ENCODE measurements at places on chromosomes 3 and 15.
A peak's percentile ranks its signal among the peaks of the same experiment; 100 is the strongest.

GRCh38 chr3:133540896-133541674 is 32.4 kb upstream of the CDV3 start:
- DNase-seq: no peak

GRCh38 chr3:2097641-2098191 is 950 bp upstream of the CNTN4 start:
- DNase-seq: peak; percentile 30

- no peak for DNase-seq
These were observed 657.7 kb upstream of the CCDC54 start for GRCh38 chr3:106719583-106719982.

DNA sequence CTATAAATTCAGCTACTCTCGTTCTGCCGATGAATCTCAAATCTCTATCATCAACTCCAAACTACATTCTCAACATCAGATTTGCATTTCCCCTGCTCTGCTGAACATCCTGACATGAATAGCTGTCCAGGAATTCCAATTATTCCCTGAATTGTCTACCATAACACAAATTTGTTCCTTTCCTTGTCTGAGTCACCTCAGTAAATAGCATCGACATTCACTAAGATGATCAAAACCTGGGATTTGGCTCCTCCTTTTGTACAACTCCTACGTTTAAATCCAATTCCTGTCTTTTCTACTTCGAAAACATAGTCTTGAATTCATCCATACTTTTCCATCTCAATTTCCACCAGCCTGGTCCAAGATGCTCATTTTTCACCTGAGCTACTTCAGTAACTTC is 107.0 kb downstream of the GREM1 start:
- DNase-seq: no peak

DNA sequence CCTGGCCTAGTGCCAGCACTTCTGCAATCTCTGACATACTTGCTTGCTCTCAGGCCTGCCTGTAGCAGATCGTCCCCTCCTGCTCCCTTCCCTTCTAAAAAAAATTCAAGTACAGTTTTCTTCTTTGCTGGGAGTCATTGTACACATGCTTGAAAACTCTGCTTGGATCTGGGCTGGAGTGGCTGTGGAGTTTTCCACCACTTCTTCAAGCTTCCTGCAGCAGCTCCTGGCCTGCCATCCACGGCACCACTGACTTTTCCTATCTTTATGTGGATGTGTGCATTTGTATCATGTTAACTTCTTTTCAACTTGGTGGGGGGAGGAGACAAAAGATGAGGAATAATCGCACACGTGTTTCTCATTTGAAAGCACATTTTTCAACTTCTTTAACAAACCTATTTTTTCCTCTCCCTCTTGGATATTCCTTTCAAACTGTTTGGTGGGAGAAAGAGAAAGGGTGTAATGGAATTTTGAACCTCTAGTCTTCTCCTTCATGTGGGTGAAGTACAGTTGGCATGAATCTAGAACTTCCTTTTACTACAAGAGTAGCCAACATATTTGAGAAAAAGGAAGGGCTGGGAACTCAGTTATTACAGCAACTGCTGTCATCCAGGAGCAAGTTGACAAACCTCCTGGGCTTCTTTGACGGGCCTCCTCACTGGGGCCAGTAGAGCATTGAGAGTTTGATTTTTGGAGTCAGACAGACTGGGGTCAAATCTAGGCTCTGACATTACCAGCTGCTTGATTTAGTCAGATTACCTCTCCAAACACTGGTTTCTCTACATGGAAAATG is 61.2 kb upstream of the LRTM1 start:
- no peak for DNase-seq

GRCh38 chr3:101850246-101851051 is 1.1 kb downstream of the NFKBIZ start:
- DNase-seq: no peak

GRCh38 chr3:462851-463250 is 266.3 kb downstream of the CHL1 start:
- no peak for DNase-seq

GRCh38 chr15:63035977-63036376 is 6.6 kb upstream of the TPM1 start:
- no peak for DNase-seq

DNA sequence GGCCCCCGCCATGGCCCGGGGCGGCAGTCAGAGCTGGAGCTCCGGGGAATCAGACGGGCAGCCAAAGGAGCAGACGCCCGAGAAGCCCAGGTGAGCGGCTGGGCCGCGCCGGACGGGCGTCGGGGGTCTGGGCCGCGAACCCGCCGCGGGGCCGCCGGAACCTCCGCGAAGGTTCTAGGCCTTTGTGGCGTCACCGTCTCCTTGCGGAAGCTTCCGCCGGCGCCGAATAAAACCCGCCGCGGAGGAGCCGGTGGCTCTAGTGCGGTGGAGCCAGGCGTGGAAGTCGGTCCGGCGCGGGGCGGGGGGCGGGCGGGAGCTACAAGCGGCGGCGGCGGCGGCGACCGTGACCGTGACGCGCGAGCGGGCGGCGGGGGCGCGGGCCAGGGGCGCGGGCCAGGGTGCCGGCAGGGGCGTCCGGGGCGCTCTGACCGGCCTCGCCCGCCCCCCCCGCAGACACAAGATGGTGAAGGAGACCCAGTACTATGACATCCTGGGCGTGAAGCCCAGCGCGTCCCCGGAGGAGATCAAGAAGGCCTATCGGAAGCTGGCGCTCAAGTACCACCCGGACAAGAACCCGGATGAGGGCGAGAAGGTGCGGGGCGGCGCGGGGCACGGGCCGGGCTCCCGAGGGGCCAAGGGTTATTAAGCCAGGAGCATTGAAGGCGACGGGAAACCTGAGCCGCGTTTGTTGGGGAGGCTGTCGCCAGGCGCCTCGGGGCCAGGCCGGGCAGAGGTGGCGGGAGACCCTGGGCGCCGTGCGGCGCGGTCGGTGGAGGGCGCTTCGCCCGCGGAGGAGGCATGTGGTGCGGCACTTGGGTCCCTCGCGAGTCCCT is at the start of gene DNAJA4:
DNAJA4 (plus strand) TSS at position 259 of the 833 bp plus-strand sequence; CDS start at position 461, 202 bp downstream.
- DNase-seq: peak; percentile 92

- peak; percentile 73 for DNase-seq
These were observed 156.2 kb downstream of the FGF12 start for GRCh38 chr3:192570821-192571791.

DNA sequence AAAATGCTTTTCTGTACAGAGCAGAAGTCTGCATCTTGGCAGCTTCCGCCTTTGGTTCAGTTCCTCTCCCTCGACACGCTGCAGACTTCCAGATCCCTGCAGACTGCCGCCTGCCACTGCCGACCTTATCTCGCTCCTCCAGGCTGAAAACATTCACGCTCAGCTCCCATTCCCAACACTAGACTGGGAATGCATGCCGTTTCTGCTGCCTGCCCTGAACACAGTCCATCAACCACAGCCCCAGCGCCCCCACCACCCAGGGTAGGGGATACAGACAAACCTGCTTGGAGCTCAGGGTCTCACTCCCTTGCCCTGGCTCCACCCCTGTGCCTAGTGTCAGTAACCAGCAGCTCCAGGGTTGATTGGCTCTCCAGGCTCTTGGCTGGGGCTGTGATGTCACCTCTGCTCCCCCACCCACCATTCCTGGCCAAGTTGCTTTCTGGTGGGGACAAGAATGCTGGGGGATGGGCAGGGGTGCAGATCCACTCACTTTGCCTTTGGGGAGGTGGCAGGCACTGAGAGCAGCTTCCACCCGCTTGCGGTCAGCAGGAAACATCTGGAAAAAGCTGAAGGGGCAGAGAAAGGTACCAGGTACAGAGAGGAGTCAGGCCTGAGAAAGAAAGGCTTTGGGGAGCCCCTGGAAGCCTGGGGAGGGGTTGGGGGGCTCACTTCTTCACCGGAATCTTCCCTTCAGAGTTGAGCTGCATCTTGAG is 6.1 kb downstream of the PLCB2 start:
- no peak for DNase-seq

- no peak for DNase-seq
These were observed 44.9 kb upstream of the FURIN start for GRCh38 chr15:90823455-90823974.

- no peak for DNase-seq
These were observed 3.4 kb upstream of the OGG1 start for GRCh38 chr3:9746330-9746729.

GRCh38 chr15:58771621-58772250 is 634 bp downstream of the MINDY2 start:
- DNase-seq: peak; percentile 83

GRCh38 chr3:13574798-13575451 is 26.0 kb downstream of the FBLN2 start:
- peak; percentile 52 for DNase-seq

DNA sequence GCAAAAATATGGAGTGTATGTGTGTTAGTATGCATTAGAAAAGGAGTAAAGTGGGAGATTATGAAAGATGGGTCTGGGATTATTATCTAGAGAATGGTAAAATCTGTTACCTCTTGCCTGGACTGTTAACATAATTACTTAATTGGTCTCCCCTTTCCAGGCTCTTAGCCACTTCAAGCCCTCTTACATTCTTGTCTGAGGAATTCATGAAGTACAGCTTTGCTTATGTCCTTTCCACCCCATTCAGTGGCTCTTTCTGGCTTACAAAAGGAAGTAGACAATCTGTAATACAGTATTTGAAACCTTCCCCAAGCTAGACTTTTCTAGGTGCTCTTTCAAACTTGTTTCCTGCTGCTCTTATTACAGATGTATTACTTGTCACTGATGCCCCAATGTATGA is 129.8 kb downstream of the MBNL1 start:
- DNase-seq: no peak

GRCh38 chr3:127484601-127485388 is 105.7 kb downstream of the TPRA1 start:
- no peak for DNase-seq

DNA sequence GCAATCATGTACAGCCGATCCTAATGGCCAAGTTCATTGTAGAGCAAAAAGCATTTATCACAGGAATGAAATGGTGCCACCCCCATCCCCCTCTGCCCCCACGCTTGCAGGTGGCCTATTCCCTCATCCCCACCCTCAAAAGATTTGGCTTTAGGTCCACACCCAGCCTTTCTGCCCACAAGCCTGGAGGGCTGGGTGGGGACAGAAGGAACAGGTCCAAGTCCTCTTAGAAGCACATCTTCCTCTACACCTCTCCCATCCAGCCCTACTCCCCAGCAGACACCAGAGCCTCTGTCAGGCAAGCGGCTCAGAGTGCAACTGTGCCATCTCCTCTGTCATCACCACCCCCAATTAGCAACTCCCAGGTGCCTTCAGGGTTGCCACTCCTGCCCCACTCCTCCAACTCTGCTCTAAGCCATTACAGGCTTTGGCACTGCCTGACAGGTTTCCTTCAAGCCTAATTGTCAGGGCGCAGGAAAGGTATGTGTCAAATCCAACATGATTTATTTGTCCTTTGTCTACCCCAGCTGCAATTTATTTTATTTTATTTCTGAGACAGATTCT is 49.4 kb downstream of the DAPK2 start:
- no peak for DNase-seq

DNA sequence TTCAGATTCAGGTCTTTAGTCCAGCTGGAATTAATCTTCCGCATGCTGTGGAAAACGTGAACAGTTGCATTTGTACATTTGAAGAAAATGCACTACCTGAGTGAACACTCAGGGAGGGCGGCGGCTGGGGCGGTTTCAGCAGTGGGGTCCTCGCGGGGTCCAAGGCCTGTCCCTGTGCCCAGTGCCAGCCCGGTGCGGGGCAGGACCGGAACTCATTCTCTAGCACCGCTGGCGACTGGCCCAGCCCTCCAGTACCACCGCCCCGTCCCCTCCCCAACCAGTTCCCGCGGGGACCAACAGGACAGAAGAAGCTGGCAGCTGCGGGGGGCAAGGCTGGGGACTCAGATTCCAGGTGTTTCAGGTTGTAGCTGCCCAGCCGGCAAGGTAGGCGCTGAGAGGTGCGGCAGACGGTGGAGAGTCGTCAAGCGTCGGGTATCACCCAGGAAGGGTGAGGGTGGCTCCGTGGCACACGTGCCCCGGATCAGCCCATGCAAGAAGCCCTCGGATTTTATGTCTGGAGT is 72.2 kb upstream of the ARNT2 start:
- DNase-seq: peak; percentile 47

DNA sequence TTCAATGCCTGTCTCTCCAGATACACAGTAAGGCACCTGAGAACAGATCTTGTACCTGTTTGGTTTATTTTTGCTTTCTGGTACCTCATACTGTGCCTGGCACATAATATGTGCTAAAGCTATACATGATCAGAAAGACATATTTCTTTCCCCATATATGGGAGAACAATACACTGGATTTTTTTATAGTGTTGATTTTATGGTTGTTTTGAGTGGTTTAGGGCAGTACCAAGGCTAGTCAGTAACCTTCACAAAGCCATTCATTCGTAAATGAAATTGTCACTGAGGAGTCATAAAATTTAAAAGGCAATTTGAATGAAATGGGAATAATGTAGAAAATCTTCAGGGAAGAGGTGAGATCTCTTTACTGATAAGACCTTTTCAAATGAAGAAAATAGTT is 810.2 kb downstream of the TUSC7 start:
- DNase-seq: no peak

- DNase-seq: no peak
These were observed 557.3 kb upstream of the KCNMB2 start for GRCh38 chr3:177978946-177979345.

- no peak for DNase-seq
These were observed 361.0 kb downstream of the FHIT start for GRCh38 chr3:60890226-60890625.

DNA sequence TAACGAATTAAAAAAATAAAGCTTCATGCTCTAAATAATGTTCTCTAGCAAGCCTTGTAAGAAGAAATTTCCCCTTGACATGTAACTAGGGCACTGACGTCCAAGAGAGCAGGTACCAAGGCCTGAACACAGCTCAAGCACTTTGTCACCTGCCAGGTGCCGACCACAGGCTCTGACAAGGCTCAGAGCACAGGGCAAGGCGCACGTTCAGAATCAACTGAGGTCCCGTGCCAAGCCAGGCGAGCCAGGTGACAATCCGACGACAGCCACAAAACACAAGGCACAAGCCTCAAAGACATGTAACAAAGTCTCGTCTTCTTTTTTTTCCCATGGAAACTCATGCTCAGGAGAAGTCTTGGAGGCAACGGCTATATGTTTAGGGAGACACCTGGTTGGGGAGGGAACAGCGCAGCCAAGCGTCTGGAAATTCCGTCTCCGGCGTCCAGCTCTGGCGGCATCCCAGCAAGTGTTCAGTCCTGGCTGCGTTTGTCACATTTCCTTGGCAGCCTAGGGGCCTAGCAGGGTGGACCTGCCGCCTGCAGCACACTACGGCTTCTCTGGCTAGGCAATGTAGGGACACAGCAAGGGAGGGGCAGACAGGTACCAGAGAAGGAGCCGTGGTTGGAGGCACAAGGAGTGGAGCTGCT is 76.7 kb downstream of the ADAMTS17 start:
- DNase-seq: no peak

DNA sequence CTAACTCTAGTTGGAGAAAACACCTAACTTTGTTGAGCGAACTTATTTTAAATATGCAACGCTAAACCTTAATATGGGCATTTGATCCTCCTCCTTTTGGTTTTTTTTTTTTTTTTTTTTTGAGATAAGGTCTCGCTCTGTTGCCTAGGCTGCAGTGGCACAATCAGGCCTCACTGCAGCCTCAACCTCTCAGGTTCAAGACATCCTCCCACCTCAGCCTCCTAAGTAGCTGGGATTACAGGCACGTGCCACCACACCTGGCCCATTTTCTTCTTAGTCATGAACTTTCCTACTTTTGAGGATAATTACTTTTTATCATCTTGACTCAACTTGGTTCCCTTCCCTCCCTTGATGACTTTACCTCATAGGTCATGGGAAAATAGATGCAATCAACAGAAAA is 3.9 kb downstream of the NUSAP1 start:
- DNase-seq: no peak

Data from right cardiac atrium (tissue), 5 donors.